Vagina (tissue), 2 donors: ENCODE measurements at places on chromosomes 1 and 21.

DNA sequence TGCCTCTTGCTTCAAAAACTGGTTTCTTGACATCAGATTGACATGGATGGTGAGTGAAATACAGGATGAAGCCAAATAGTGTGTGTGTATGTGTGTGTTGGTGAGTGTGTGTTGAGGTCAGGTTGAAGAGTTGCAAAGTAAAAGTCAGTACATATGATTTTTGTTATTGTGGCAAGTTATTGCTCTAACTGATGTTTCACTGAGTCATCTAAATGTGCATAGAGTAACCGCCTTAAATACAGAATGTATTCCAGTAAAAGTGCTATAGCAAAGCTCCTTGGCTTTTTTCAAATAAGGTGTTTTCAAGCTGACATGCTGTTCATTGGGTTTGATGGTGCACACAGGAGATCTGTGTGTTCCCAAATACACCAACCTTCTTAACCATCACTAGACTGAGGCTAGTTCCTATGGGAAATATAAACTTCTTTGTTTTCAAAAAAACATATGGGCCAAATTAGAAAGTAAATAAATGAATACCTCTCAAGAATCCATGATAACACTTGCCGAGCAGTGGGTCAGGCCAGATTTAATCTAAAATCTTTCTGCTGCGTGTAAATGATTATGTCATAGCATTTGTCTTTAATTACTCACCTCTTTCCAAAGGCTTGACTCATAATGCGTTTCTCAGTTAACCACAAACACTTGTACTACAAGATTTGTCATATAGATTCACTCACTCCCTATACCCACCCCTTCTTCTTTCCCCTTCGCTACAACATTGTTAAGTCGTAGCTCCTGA lies 151.1 kb downstream of the LYPLAL1 start:
- DNase-seq = no peak

- no peak for DNase-seq
Measured at GRCh38 chr1:63330331-63330916, 8.1 kb downstream of the FOXD3 start.

GRCh38 chr1:208499026-208499425 lies 254.8 kb upstream of the PLXNA2 start:
- DNase-seq = no peak

- peak; percentile 94 for DNase-seq
Measured at GRCh38 chr1:113905435-113905861, 322 bp downstream of the DCLRE1B start.

GRCh38 chr1:216379441-216379840 lies 43.8 kb downstream of the USH2A start:
- no peak for DNase-seq

DNA sequence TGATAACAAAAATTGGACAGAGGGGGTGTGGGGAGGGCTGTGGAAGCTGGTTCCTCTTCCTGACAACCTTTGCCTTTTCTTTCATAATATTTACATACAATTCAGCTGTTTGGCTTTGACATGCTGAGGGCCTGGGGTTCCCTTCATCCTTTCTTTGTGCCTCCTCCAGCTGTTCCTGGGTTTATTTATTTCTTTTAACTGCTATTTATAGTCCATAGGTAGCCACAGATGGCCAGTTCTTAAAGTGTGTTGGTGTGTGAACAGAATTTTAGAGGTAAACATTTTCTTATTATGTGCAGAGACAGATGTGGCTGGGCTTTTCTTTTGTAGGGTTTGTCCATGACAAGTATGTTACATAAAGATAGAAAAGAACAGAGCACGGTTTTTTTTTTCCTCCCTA lies 34.1 kb upstream of the CNIH3 start:
- no peak for DNase-seq

- DNase-seq = no peak
Measured at GRCh38 chr1:204380293-204380831, 20.6 kb upstream of the PLEKHA6 start.

DNA sequence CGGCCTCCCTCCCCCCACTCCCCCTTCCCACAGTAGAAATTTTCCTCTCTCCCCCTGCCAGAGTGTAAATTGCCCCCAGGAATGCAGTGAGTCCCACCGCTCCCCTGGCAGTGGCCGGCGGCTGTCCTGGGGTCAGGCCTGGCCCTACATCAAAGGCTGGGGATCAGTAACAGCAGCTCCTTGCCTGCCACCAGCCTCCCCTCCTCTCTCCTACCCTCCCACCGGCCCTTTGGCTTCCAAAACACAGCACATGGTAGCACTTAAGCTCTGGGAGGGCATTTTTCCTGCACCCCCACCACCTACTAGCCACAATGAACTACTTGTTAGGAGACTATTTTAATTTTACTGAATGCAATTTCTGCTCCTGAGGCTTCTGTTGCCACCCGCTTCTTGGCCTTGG lies 9.0 kb upstream of the COL8A2 start:
- DNase-seq = no peak

GRCh38 chr1:33986390-33987095 lies 122.7 kb downstream of the HMGB4 start:
- no peak for DNase-seq

DNA sequence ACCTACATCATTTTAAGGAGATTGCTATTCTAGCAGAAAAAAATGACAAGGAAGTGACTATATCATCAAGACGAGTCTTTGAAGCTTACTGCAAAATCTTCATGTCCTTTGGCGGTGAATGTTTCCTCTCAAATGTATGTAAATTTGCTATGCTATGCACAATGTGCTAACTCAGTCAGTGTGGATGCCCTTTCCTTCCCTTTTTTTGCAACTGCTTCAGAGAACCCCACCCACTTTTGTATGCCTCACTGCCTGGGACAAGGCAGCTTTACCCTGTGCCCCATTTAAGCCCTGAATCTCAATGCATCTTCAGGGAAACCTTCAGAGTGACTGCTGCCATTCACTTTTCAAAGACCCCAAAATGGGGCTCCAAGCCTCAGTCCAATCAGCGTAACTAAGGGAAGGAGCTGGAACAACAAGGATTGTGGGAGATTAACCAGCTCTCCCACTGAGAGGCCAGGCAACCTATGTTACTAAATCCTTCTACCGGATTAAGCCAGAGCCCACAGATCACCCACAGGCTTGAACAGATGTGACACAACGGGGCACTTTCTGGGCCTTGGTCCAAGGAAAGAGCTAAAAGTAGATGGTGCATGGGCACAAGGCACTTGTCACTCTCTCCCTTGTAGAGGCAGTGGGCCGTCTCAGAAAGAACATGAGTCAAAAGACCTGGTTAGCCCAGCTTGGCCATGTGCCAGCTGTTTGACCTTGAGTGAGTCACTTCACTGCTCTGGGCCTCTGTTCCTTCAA lies 154.4 kb downstream of the PLPP3 start:
- no peak for DNase-seq

GRCh38 chr1:11680270-11681070 lies 478 bp downstream of the MAD2L2 start:
- DNase-seq = no peak
